Activated naive CD8-positive, alpha-beta T cell treated with anti-CD3 and anti-CD28 coated beads for 36 hours (primary cell): ENCODE measurements at places on chromosomes 1 and 21. TPM values are rescaled to one million over a fixed set of nuclear protein-coding genes. Genes with fewer than 3 reads are reported as not detected.

The FNDC10 gene
- total RNA-seq = 2.9 TPM

The TFF2 gene
- total RNA-seq = not detected

The GJB5 gene
- total RNA-seq = not detected

The POGK gene
- total RNA-seq = 53.3 TPM

The ASAP3 gene
- 1.2 TPM for total RNA-seq

The SLFNL1 gene
- total RNA-seq = 0.08 TPM

The VSIG8 gene
- not detected for total RNA-seq

The SPATA6 gene
- 3.0 TPM for total RNA-seq

The ABCA4 gene
- total RNA-seq = not detected

The GIPC2 gene
- 0.14 TPM for total RNA-seq

The EXO1 gene
- total RNA-seq = 91.8 TPM

The THEM5 gene
- total RNA-seq = not detected

The LCE1A gene
- total RNA-seq = not detected

The CBR3 gene
- total RNA-seq = 9.5 TPM

The LCE6A gene
- not detected for total RNA-seq

The PPT1 gene
- total RNA-seq = 93.7 TPM

The CFAP74 gene
- 0.46 TPM for total RNA-seq

The RGS8 gene
- not detected for total RNA-seq

The SYT14 gene
- not detected for total RNA-seq

The ZYG11B gene
- 9.7 TPM for total RNA-seq

The MTX1 gene
- 68.0 TPM for total RNA-seq

The AUNIP gene
- 15.1 TPM for total RNA-seq

The PIP5K1A gene
- total RNA-seq = 70.0 TPM

The LCE1E gene
- total RNA-seq = not detected

The FAM177B gene
- total RNA-seq = not detected

The TRIM63 gene
- total RNA-seq = not detected

The CRNN gene
- total RNA-seq = not detected

The IL22RA1 gene
- total RNA-seq = not detected

The MIXL1 gene
- total RNA-seq = not detected

The MATN1 gene
- total RNA-seq = 1.5 TPM

The MTARC2 gene
- not detected for total RNA-seq

The OR2M3 gene
- total RNA-seq = not detected

The PAPPA2 gene
- total RNA-seq = 0.12 TPM

The FYB2 gene
- not detected for total RNA-seq

The RABIF gene
- 9.0 TPM for total RNA-seq

The SPATA21 gene
- not detected for total RNA-seq

The MDM4 gene
- total RNA-seq = 64.3 TPM

The CD84 gene
- 13.7 TPM for total RNA-seq

The NDUFS5 gene
- total RNA-seq = 201 TPM

The ARHGAP30 gene
- 157 TPM for total RNA-seq

The CHODL gene
- 0.21 TPM for total RNA-seq

The SPRR2G gene
- not detected for total RNA-seq

The KPRP gene
- total RNA-seq = not detected

The S100A5 gene
- 1.2 TPM for total RNA-seq

The CCDC185 gene
- not detected for total RNA-seq

The DYRK3 gene
- total RNA-seq = 5.3 TPM

The SFN gene
- 0.43 TPM for total RNA-seq

The MYCL gene
- total RNA-seq = 0.20 TPM
